Pancreas (tissue), 10 donors: ENCODE measurements at places on chromosomes 3 and 15. TPM values are rescaled to one million over a fixed set of nuclear protein-coding genes. Genes with fewer than 3 reads are reported as not detected.

- H3K4me3 ChIP-seq = no peak overlapping the region
- H3K27ac ChIP-seq = no peak overlapping the region
- DNase-seq = no peak
- no peaks in the 10 kb centered on the region for H3K36me3 ChIP-seq
- H3K27me3 ChIP-seq = no peaks in the 10 kb centered on the region
Observed at GRCh38 chr3:148441191-148441590, 256.5 kb upstream of the AGTR1 start.

DNA sequence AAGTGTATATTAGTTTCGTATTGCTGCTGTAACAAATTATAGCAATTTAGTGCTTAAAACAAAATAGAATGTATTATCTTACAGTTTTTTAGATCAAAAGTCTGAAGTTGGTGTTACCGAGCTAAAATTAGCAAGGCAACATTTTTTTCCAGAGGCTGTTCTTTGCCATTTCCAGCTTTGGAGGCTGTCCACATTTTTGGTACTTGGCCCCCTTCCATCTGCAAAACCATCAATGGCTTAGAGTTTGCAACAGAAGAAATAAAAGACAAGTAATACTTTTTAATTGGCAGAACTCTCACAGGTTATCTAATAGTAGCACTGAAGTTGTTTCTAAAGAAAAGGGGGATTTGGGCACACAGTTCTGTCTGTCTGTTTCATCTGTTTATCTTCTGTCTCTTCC, 1248.5 kb downstream of the ROBO1 start:
- H3K36me3 ChIP-seq = no peaks in the 10 kb centered on the region
- no peak overlapping the region for H3K4me3 ChIP-seq
- no peak overlapping the region for H3K27ac ChIP-seq
- no peak for DNase-seq

- DNase-seq = no peak
- H3K4me1 ChIP-seq = no peaks in the 10 kb centered on the region
- no peak overlapping the region for H3K4me3 ChIP-seq
- H3K36me3 ChIP-seq = no peaks in the 10 kb centered on the region
- H3K27ac ChIP-seq = no peak overlapping the region
Observed at GRCh38 chr3:10680796-10681195, 135.2 kb upstream of the SLC6A11 start.

- H3K27ac ChIP-seq = peak overlapping the region; percentile 63
- peaks cover 42% of the 10 kb centered on the region for H3K4me1 ChIP-seq
Observed at GRCh38 chr3:66450390-66451022, 50.3 kb downstream of the LRIG1 start.

DNA sequence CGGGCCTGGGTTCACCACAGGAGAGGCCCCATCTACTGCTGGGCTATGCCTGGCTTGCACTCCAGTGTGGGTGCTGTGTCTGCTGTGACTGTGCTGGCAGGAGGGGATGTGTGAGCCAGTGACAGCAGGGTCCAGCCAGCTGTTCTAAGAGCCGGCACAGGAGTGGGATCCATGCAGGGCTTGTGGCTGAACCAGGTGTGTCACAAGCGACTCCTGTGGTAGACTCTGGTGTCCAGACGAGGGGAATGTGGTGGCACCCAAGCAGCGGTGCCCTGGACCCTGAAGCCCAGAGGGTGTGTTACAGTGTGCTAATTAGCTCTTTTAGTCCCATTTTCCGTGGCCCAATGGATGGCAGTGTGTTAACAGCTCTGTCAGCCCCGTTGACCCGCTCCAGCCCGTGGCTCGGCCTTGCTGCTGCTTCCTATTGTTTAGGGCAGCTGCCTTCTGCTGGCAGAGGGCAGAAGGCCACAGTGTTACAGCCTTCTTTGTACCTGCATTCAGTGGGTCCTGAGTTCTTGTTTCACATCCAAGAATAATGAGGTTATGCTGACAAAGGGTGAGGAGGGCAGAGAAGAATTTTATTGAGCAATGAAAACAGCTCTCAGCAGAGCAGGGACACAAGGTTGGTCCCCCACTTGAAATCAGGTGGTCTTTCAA, 78.5 kb upstream of the RNU6-1 start:
- H3K4me3 ChIP-seq = no peak overlapping the region
- peaks cover 22% of the 10 kb centered on the region for H3K4me1 ChIP-seq
- no peaks in the 10 kb centered on the region for H3K27me3 ChIP-seq
- DNase-seq = no peak
- H3K36me3 ChIP-seq = no peaks in the 10 kb centered on the region

The PATL2 gene
- total RNA-seq = 0.44 TPM

The LRRK1 gene
- 19.4 TPM for total RNA-seq

The LXN gene
- total RNA-seq = 4.9 TPM

The FBXO22 gene
- 12.8 TPM for total RNA-seq
